RCC 7860 (cell line): ENCODE measurements at places on chromosomes 13 and 19.

- DNase-seq, result no peak
Observed at GRCh38 chr19:14369399-14370168, 11.7 kb upstream of the ADGRE5 start.

GRCh38 chr13:88919970-88920628 lies 1248.9 kb downstream of the SLITRK5 start:
- no peak for DNase-seq

- DNase-seq, result no peak
Observed at GRCh38 chr13:65913173-65913572, 1317.0 kb downstream of the PCDH9 start.

- DNase-seq, result no peak
Observed at GRCh38 chr13:70630247-70630646, 522.0 kb upstream of the KLHL1 start.

GRCh38 chr13:113322043-113322461 lies 25.0 kb downstream of the LAMP1 start:
- no peak for DNase-seq

DNA sequence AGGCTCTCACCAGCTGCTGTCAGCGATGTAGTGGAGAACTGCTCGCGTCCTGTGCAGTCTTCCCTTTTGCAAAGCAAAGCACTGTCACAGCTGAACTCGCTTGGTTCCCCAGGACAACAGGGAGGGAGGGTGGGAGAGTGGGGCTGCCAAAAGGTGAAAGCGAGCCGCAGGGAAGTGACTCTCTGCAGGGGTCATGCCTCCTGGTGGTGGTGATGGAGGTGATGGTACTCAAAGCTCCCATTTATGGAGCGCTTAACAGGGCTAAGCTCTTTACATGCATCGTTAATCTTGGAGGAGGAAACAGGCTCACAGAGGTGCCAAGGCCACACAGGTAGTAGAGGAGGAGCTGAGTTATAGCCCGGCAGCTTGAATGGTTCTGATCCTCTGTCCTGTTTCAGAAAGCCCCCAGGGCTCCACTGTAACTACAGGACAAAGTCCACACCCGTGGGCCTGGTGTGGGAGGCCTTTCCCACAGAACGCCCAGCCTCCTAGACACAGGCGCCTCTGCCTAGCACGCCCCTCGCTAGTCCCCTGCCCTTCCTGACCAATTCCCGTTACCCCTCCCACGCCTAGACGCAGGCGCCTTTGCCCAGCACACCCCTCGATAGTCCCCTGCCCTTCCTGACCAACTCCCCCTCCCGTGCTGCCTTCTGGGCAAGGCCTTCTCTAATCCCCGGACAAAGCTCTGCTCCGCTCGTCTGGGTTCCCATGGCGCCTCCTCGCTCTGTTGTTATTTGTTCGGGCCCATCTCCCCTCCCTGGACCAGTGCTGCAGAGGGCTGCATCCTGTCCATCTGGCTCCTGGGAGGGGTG lies 10.7 kb downstream of the PPP1R37 start:
- no peak for DNase-seq

GRCh38 chr19:48795685-48796070 lies 15.2 kb downstream of the BCAT2 start:
- DNase-seq, result no peak

DNA sequence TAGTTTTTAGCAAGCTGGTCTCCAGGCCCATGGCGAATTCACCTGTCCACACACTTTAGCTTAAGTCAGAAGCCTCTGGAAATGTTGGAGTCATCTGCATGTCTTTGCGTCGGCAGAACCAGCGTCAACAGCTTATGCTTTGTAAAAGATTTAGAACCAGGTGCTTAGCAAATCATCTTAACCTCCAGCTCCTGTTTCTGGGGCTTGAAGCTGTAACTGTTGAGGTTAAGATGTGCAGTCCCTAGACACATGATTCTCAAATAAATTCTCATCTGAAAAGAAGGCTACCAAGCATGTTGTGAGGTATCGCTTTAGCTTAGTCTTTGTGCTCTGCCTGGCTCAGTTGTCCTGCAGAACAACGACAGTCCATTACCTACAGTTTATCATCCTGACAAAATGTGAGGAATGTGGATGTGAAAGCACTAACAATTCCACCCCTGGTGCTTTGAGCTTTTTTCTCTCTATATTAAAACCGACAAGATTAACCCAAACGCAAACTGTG lies 4.4 kb downstream of the EFNB2 start:
- no peak for DNase-seq

GRCh38 chr13:20370815-20371421 lies 138.8 kb upstream of the GJB6 start:
- DNase-seq, result no peak

- no peak for DNase-seq
Observed at GRCh38 chr13:23805821-23806220, 83.4 kb downstream of the MIPEP start.

DNA sequence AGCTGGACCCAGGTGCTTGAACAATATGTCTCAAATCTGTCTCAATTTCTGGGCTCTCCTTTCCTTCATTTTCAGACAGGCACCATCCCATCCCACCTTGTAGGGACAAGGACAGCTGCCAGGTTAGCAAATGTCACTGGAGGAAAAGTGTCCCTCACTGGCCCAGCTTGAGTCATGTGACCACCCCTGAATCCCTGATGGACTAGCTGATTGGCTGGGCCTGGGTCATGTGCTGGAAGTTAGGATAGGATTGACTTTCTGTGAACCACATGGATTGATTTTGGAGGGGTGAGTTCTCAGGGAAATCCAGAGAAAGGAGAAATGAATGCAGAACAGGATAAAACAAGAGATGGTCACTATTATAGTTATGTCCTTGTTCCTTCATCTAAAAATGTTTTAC lies 28.2 kb upstream of the FXYD3 start:
- no peak for DNase-seq
